ENCODE measurements at places on chromosomes 16 and 17.
A peak's percentile ranks its signal among the peaks of the same experiment; 100 is the strongest.

GRCh38 chr16:65104471-65104870, 17.4 kb downstream of the CDH11 start:
- DNase-seq: no peak

GRCh38 chr17:8574687-8575086, 55.8 kb downstream of the MYH10 start:
- DNase-seq: no peak

DNA sequence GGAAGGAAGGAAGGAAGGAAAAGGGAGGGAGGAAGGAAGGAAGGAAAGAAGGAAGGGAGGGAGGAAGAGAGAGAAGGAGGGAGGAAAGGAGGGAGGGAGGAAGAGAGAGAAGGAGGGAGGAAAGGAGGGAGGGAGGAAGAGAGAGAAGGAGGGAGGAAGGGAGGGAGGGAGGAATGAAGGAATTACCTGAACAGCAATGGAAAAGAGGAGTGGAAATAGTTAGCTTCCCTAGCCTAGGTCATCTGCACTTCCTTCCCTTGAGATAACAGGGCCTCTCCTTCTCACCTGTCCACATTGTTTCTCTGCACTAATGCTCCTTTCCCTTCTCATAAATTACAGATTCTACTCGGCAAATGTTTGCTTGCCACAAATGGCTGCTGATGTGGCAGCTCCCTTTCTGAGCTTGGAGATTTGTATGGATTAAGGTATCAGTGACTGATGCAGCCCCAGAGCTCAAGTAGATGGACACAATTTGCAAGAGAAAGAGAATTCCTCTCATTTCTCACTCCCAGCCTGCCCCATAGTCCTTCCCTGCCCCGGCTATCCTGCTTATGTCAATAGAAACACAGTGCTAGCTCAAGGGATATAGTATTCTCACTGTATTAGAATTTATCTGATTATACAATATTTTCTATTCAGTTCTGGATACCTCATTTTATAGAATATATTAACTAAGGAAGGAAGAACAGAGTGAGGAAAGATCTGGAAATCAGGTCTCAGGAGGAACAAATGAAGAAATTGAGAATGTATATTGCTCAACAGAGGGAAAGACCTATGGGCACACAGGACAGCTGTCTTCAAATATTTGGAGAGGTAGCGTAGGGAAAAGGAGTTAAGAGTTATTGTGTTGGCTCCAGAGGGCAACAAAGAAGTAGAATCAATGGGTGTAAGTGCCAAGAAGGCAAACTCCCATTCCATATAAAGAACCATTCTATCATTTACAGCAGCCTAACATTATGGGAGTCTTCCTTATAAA, 14.6 kb downstream of the HOXB1 start:
- DNase-seq: no peak

DNA sequence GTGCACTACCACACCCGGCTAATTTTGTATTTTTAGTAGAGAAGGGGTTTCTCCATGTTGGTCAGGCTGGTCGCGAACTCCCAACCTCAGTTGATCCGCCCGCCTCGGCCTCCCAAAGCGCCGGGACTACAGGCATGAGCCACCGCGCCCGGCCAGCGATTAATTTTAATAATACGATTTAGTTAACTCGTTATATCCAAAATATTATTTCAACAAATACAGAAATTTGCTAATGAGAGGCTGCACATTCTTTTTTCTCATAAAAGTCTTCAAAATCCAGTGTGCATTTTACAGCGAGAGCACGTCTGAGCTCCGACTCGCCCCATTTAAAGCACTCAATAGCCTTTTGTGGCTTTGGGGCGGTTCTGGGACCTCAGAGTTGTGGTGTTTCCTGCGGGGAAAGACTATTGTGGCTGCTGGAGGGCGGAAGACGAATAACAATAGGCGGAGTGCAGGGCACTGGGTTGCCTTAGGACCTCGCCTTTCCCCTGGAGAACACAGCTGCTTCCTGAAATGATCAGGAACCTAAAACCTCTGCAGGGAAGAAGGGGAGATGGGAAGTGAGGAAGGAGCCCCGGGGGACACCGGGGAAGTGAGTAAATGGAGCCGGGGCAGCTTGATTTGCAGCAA, 2.9 kb upstream of the ZSCAN10 start:
- no peak for DNase-seq

DNA sequence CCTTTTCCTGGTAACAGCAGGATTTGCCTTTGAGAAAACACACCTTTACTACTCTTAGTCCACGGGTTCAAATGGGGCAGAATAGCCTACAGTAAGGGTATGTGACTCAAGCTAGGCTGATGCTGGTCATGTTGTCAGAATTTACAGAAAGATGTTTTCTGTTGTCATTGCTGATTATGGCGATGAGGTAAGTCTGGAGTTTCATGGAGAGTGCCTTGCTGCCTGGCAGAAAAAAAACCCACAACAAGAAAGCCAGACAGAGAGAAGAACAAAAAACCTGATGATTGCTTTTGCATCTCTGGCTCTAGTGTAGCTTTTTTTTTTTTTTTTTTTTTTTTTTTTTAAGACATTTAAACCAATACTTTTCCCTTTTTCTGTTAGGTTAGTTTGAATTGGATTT, 47.9 kb downstream of the SLC6A4 start:
- no peak for DNase-seq

DNA sequence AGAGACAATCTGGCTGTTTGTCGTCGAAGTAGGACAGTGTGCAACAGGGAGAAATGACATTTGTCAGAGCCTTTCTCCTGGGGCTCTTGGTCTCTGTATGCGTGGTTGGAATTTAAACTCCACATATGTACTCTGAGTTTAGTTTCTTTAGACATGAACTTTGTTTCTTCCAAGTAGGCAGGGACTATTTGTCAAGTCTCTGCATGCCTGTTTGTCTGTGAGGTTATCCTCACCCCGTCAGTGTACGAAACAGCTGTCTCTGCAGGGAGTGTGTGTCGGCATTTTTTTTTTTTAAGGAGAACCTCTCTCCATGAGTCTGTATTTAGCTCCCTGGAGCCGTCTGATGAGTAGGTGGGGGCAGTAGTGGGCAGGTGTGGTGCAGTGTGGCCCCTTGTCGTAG, 29.7 kb downstream of the NDEL1 start:
- no peak for DNase-seq

- DNase-seq: no peak
Observed at GRCh38 chr16:85733155-85733838, 17.6 kb downstream of the C16orf74 start.

GRCh38 chr17:9479964-9480363, 95.7 kb downstream of the STX8 start:
- DNase-seq: no peak

DNA sequence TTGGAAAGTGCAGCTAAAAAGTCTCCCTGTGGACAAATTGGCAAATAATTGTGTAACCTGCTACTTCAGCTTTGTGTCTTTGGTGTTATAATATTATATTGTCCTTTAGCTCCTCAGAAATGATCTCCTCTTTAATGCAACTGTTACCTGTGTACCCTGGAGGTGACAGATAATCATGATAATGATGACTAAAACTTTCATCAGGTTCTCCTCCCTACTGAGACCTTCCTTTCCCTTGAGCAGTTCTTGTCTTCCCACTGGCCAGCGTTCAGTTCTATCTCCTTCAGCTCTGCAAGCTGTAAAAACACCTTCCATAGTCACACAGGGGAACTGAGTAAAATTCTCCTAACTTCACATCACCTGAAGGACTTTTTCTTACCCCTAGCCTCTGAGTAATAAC, 14.7 kb downstream of the KRT12 start:
- no peak for DNase-seq

DNA sequence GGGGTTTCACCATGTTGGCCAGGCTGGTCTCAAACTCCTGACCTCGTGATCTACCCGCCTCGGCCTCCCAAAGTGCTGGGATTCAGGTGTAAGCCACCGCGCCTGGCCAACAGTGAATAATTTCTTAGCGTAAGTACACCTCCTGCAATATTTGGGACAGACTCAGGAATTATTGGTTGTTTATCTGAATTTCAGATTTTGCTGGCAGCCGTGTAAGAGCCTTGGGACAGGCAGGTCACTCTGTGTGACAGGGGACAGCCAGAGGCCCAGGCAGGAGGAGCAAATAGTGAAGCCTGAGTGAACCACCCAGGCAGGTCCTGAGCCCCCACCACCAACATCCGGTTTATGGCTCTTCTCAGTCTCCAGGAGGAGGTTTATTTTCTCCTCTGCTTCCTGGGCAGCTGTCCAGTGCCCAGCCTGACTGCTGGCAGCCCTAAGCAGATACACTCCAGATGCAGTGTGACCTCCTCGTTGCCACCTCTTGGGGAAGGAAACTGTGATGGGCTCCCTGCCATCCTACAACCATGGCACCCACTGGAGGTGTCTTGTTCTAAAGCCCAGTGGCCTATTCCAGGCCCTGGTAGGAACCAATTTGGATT, 26.2 kb upstream of the ADORA2B start:
- DNase-seq: no peak

DNA sequence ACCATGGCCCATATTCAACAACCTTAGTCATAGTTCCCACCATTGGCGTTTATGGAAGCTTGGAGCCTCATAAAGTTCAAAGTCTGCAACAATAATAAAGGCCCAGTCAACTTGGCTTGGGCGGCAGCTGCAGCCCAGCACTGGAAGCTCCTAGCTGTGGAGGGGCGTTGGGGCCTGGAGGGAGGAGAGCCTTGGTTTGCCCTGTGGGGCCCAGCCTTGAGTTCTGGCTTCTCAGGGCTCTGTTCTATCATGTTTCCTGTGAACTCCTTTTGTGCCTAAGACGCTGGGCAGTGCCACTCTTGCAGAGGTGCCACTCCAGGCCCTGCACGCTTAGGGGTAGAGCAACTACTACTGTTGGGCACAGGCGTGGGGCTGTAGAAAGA, 927 bp upstream of the ENGASE start:
- DNase-seq: no peak

- DNase-seq: no peak
Observed at GRCh38 chr17:73411313-73411747, 99.5 kb upstream of the CDC42EP4 start.

GRCh38 chr17:8438441-8438840, 2.8 kb downstream of the NDEL1 start:
- no peak for DNase-seq

DNA sequence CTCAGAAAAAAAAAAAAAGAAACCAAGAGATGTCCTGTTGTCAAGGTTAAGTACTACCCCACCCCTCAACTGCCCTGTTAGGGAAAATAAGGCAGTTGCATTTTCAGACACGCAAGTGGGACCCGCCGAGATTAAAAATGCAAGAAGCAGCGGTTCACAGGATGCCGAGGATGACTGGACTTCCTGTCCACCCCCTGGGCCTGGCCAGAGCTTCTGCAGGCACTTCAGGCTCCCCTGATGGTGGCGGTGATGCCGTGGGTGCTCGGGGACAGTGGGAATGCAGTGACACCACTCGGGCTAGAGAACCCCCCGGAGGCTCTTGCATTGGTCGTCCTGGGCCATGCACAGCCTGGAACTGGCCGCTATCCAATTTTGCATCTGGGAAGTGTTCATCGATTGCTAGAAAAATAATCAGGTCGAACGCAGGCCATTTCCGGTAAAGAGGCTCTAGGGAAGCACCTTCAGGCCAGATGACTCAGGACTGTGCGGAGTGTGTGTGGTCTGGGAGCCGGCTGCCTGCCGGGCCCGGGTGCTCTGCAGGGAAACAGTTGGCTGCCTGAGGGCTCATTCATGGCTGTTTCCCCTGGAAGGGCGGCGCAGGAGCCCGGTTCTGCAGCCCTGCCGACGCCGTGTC, 13.4 kb upstream of the CRISPLD2 start:
- no peak for DNase-seq

DNA sequence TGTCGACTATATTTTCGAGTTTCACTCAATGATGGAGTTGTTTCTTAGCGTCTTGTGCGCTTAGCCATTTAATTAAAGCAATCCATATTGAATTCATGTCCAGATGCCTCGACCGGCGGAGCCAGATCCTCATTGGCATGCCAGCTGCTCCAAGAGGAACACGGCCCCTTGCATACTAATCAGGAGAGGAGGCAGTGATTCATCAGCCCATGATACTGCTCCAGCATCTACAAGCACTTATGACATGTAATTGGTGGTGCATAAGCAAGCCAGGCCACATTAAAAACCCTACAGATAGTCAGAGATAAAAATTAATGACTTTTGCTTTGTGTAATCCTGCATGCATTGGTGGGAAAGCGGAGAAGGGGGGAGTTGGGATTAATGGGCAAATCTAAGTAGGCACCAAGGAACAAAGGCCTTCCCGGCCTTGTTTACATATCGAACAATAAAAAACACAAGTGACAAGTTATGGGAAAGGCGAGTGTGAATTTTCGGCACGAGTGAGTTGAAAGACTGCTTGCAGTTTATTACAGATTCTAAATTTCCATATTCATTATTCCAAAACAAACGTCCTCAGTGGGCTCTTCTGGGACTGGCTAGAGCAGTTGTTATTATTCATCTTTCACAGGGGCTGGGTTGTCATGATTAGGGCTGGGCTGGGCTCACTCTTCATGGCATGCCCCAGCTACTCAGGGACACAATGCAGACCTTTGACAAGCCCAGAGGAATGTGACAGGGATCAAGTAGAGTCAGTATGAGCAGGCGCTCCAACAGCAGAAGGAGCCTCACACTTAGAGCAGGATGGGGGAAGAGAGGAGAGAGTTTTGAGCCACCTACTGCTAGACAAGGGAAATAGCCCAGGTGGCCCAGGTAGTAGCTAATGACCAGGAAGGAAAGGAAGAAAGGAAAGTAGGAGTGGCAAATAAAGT, 281.7 kb upstream of the ZFHX3 start:
- DNase-seq: no peak

DNA sequence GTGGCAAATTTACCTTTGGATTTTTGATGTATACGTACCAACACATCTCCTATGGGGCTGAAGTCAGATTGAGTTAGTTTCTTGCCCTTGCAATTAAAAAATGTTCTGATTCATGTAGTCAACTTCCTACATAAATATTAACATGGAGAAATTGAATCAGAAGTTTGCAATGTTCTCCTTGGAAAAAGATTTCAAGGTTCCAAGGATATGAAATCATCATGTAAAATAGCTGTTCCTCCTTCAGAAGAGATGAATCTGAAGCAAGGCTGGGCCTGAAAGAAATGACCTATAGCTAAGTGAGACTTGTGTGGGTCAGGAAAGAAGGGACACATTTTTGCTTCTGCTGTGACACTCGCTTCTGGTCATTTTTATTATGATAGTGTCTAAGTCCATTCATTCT, 131.7 kb downstream of the RGS9 start:
- DNase-seq: no peak

DNA sequence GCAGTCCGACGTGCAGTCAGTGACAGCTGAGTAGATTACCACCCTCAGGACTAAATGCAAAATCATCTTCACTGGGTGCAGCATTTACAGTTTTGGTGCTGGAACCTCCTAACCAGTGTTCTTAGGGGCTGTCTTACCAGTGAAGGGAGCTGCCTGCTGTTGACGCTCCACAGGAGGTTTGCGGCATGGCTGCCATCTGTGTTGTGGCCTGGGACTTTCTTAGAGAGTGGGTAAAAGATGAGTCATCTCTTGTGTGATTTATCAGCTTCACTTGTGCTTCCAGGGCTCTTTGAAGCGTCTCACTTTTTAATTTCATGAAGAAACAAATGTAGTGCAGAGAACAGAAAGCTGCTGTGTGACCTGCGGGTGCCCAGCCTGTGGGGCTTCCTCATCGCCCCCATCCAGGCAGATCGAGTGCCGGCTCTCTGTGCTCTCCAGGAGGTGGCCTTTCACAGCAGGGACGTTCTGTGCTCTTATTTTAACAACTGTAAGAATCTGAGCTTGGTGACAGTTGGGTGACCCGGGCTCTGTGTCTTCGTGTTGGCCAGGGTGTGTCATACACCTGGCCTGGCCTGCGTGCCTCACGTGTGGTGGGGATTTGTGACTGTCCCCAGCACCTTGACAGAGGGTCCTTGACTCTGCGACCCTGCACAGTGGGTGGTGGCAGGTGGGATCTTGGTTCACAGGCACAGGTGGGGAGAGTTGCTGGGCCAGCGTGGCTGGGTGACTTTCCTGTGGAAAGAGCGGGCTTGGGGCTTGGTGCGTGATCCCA, 24.3 kb upstream of the ZNF750 start:
- DNase-seq: peak; percentile 73
